SJSA1 (cell line): ENCODE measurements at places on chromosomes 1 and 21.

- DNase-seq: no peak
Observed at GRCh38 chr1:23984417-23985186, 4.5 kb upstream of the SRSF10 start.

DNA sequence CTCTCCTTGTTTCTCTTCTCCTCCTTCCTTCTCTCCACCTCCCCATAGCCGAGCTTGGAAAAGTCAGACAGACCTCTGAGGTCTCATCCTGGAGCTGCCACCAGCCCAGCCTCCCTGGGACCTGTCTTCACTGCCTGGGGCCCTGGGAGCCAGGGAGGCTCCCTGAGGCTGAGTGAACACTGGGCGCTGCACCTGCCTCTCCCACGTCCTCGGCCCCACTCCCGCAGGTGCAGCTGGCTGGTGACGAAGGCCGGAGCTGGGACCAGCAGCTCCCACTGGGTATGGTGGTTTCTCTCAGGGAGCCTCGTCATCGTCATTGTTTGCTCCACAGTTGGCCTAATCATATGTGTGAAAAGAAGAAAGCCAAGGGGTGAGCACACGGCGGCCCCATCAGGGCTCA lies 5.3 kb downstream of the TNFRSF14 start:
- DNase-seq: no peak

DNA sequence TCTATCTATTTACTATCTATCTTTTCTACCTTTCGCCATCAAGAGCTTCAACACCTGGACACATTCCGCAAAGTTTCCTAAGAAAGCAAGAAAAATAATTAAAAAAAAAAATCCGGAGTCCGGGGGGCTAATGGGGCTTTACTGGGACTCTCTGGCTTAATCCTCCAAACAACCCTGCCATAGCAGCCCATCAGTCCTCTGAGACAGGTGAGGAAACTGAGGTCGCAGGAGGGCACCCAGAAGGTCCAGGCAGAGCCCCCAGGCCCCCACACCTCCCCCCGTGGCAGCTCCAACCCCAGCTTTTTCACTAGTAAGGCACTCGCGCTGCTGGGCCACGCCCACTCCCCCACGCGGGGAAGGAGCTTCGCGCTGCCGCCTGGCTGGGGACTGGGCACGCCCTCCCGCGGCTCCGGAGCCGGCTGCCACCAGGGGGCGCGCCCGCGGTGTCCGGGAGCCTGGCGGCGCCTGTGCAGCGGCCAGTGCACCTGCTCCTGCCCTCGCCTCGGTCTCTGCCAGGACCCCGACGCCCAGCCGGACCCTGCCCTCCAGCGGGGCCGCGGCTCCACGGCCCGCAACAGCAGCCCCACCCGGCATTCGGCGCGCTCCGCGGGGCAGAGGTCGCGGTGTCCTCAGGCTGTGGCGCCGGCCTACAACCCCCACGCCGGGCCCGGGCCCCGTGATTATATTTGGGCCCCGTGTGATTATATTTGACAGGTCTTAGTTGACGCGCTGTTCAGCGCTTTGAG lies 54.1 kb upstream of the SAMD11 start:
- peak; percentile 64 for DNase-seq

GRCh38 chr21:44011123-44011522 lies 986 bp upstream of the TRAPPC10 start:
- DNase-seq: no peak

DNA sequence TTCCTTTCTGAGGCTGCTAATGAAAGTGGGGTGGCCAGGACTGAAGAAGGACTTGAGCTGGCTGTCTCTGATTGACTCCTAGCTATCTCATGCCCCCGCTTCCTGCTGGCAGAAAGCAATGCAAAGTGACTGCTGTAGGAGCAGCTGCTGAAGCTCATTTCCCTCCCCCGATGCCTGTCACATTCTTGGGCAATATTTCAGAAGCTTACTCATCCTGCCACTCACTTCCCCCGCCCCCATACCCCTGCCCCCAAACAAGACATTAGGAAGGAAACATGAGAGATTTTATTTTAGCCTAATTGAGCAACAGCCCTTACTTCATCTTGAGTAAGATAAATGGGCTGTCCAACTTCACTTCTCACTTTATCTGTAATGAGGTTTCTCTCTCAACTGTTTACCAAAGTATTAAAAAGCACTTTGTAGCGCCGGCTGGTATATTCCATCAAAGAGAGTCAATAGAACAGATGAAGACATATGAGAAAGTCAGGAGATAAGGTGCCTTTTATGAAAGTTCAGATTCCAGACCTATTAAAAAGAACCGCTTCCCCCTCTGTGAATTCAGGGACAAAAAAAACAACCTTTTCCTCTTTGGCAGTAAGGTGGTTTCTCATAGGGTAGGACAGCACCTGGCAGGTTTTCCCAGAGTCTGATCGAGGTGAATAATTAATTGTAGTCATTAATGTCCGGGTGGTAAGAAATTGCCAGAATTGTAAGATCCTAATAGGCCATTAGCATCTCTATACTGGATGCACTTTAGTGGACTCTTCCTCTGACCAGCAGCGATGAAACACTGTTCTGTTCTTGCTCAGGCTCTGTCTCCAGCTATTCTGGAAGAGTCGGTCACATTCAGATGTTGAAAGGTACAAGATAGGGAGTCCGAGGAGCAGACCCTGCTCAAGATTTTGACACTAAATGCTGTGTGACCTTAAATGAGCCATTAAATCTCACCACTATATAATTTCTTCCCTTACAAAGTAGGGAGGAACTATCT lies 70.2 kb downstream of the SH3GLB1 start:
- DNase-seq: peak; percentile 42

GRCh38 chr1:33288976-33289857 lies 31.7 kb downstream of the A3GALT2 start:
- DNase-seq: no peak

DNA sequence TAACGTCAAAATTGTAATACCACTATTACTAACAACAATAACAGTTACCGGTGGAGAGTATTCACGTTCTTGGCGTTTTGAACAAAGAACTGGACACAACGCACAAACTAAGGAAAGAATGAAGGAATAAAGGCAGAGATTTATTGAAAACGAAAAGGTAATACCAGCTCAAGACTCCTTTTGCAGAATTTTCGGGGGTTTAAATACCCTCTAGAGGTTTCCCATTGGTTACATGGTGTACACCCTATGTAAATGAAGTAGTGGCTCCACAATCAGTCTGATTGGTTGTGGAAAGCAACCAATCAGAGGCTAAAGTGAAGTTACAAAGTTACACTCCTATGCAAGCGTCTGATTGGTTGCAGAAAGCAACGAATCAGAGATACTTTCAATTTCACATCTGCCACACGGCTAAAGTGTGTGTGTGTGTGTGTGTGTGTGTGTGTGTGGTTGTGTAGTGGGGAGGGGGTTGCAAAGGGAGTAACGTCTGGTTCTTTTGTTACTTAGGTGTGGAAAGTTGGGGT lies 1.1 kb upstream of the GTF2B start:
- DNase-seq: no peak

- DNase-seq: no peak
Observed at GRCh38 chr1:151819976-151820623, 11.5 kb downstream of the RORC start.

GRCh38 chr1:116496380-116496779 lies 74.4 kb downstream of the CD58 start:
- no peak for DNase-seq

GRCh38 chr1:153538315-153538821 lies 2.4 kb downstream of the S100A5 start:
- DNase-seq: no peak

- no peak for DNase-seq
Observed at GRCh38 chr1:58850636-58851035, 66.8 kb upstream of the JUN start.

- DNase-seq: no peak
Observed at GRCh38 chr1:117284399-117285215, 73.9 kb upstream of the VTCN1 start.

DNA sequence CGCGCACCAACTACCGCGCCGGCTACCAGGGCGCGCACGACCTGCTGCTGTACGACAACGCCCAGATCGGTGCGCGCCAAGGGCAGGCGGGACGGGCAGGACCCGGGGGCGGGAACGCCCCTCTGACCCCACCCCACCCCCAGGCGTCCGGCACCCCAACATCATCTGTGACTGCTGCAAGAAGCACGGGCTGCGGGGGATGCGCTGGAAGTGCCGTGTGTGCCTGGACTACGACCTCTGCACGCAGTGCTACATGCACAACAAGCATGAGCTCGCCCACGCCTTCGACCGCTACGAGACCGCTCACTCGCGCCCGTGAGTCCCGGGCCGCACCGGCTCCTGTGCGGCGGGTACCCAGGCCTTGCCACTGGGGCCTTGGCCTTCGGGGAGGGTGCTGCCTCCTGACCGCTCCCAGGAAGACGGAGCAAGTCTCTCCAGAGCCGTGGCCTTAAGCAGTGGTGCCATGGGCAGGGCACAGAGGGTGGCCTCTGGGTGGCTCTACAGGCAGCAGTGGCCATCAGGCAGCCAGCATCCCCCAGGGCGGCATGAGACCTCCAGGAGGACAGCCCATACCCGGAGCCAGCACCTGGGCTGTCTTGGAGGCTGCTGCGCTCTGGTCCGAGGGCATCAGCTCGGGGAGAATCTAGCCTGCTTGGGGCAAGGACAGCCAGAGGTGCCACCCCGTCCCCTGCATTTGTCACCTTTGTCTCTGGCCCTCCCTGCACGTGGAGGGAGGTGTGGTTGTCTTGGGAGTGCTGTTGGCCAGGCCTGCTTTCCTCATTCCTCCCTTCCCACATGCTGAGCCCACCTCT lies 8.1 kb upstream of the MMP23B start:
- no peak for DNase-seq

GRCh38 chr1:18373882-18374493 lies 106.7 kb upstream of the KLHDC7A start:
- no peak for DNase-seq

GRCh38 chr1:6125366-6125765 lies 54.8 kb downstream of the CHD5 start:
- DNase-seq: no peak

DNA sequence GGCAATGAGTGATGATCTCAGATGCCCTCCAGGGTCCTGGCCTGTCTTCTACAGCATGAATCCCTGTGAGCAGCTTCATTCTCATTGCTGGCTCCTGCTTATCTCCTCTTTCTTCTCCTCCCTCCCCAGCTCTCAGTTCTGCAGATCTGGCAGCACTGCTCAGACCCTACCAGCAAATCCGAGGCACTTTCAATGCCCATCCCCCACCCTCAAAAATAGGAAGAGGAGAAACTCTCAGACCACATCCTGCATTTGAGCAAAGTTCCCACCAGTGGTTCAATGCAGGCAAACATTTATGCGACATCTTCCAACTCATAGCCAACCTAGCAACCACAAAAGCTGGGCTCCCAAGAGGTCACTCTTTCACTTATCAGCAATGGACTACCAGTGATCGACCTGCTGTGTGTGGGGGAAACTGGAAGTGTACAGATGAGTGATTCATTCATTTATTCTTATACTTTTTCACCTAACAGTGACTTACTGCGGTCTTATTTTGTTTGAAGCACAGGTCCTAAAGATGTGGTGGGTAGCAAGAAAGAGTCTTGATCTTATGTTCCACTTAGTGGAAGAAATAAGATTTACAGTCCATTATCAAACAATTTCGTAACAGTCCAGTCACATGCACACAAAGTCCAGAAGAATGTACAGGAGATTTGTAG lies 5.8 kb upstream of the CHI3L2 start:
- DNase-seq: no peak
